ENCODE measurements at places on chromosomes 12 and 14.

- no peaks in the 10 kb centered on the region for H3K27me3 ChIP-seq
- no peaks in the 10 kb centered on the region for H3K4me1 ChIP-seq
- no peak overlapping the region for H3K4me3 ChIP-seq
- H3K27ac ChIP-seq, result no peak overlapping the region
Observed at GRCh38 chr14:30271811-30272323, 287.1 kb upstream of the G2E3 start.

GRCh38 chr14:98682726-98683125, 589.3 kb downstream of the BCL11B start:
- H3K27ac ChIP-seq, result no peak overlapping the region
- no peak for DNase-seq
- H3K4me3 ChIP-seq, result no peak overlapping the region
- no peaks in the 10 kb centered on the region for H3K36me3 ChIP-seq
- peaks cover 4% of the 10 kb centered on the region for H3K27me3 ChIP-seq
- no peaks in the 10 kb centered on the region for H3K4me1 ChIP-seq

DNA sequence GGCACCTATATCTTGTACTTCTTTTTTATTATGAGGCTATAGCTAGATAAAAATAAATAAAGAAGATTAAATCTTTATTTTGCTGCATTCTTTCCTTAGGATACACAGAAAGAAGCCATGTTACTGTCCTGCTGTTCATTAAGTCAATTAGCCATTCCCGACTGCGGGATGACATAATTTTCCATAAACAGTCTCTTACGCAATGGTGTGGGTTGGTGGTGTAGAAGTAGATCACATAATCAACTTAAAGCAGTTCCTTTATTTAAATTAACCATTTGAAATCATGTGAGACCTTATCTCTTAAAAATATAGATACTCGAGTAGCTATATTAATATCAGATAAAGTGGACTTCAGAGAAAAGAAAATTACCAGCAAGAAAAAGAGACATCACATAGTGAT, 40.2 kb downstream of the TAOK3 start:
- H3K36me3 ChIP-seq, result peaks cover 24% of the 10 kb centered on the region
- H3K27me3 ChIP-seq, result no peaks in the 10 kb centered on the region
- H3K27ac ChIP-seq, result no peak overlapping the region

DNA sequence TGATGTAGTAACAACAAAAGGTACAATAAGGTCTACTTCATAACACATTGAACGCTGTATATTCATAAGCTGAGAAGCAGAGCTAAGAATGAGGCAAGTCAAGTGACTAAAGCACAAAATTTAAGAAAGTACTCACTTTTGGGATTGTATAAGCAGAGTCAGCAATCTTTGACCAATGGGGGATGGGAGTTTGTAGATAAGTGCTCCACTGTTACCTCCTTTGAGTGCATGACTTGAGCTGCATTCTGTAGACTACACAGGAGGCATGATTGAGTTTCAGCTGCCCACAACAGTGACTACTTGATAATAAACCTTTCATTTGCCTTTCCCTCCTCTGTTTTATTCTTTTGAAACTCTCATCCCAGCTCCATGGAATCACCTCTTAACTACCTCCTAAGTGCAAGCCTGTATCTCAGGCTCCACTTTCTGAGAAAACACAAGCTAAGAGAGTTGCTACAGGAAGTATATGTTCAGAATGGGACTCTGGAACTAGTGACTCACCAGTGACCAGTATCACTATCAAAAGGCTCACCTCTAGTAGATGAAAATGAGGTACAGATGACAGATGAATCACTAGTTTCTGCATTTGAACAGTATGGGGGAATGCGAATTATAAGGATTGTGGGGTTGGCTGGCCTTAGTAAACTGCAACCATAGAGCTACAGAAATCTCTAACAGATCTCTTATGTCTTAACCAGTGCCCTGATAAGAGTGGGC, 49.2 kb downstream of the SLC35F4 start:
- DNase-seq, result no peak
- peaks cover 3% of the 10 kb centered on the region for H3K4me1 ChIP-seq
- H3K4me3 ChIP-seq, result no peak overlapping the region
- H3K27me3 ChIP-seq, result no peaks in the 10 kb centered on the region

DNA sequence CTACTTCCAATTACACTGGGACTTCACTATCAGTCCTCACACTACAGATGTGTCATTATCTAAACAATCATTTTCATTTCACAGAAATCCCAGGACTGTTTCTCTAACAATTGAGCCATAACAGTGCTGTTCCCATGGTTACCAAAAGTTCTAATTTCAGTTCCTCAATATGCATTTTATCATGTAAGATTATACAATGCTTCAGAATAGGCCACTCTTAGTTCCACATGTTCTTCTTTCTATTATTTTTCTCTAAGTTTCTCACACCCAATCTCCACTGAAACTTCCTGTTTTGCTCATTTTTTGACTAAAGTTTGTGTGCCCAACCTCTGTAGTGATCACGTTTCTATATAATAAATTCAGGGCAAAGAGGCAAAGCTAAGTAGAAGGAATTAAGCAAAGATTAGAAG, 185.8 kb downstream of the DUSP6 start:
- no peak overlapping the region for H3K4me3 ChIP-seq
- peak overlapping the region; percentile 70 for H3K27ac ChIP-seq
- peaks cover 9% of the 10 kb centered on the region for H3K36me3 ChIP-seq
- no peak for DNase-seq

GRCh38 chr14:60856111-60856510, 121.5 kb downstream of the MNAT1 start:
- no peak overlapping the region for H3K4me3 ChIP-seq
- peaks cover 16% of the 10 kb centered on the region for H3K4me1 ChIP-seq
- peaks cover 68% of the 10 kb centered on the region for H3K36me3 ChIP-seq
- DNase-seq, result no peak

DNA sequence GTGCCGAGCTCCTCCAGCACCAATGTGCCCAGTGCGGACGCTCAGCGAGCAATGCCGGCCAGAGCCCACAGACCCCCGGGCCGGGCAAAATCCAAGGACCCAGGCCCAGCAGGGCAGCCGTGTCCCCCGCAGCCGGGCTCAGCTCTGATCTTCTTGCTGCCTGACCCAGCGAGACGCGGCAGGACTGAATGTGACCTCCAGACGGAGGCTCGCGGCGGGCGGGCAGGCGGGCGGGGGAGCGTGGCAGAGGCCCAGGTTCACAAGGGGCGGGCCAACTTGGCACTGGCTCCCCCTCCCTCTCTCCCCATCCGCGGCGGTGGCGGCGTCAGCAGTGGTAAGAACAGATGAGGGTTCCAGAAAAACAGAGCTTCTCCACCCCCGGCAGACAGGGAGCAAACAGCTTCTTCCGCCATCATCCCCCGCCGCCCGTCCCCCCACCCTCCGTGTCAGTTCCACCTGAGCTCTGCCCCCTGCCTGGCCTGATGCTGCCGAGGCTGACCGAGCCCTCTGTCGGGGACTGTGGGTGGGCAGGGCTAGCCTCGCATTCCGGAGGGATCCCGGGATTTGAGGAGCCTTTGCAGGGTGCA, 94.3 kb downstream of the RFLNA start:
- peaks cover 22% of the 10 kb centered on the region for H3K4me1 ChIP-seq
- no peak overlapping the region for H3K27ac ChIP-seq
- no peaks in the 10 kb centered on the region for H3K27me3 ChIP-seq
- peak overlapping the region; percentile 21 for H3K4me3 ChIP-seq
- peak; percentile 43 for DNase-seq
